ENCODE measurements at places on chromosomes 11 and 22.

DNA sequence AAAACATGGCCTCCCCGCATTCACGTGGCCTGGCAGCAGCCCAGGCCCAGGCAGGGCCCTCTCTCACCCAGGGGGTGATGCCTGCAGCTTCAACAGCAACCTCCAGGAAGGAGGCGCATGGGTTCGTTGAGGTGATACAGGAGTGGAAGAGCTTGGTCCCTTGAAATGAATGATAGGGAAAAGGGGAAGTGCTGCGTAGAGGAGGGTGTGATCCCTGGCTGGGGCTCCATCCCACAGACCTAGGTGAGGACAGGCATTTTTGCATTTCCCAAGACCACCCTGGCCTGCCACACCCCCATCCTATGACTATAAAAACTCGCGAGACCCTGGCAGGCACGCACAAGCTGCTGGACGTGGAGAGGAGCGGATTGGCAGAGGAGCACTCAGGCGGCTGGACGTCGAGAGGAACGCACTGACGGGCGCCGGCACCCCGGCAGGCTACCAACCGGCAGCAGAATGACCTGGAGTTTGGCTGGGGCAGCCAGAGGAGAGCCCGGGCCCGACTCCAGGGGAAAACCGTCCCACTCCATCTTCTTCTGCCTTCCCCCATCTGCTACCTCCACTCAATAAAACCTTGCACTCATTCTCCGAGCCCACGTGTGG, 32.6 kb downstream of the RTN4R start:
- no peak for DNase-seq

DNA sequence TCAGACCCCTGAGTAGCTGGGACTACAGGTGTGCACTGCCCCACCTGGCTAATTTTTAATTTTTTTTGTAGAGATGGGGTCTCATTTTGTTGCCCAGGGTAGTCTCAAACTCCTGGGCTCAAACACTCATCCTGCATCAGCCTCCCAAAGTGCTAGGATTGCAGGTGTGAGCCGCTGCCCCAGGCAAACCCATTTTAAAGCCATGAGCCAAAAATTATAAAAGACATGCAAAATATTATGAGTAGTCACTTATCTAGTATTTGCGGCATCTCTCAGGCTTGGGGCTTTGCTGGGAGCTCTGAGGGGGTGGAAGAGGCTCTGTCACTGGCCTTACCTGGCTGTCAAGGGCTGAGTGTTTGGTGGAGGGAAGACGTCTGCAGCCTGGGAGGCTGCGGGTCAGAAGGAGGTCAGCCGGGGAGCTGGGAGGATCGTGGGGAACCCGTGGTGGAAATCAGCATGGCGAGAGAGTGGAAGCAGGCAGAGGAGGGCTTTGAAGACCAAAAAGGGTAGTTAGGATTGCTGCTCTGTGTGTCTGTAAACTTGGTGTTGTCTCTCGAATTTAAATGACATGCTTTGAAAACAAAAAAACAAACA, 69.1 kb upstream of the PARVG start:
- no peak for DNase-seq

GRCh38 chr11:121012091-121012490, 11.8 kb upstream of the TBCEL start:
- DNase-seq: no peak

DNA sequence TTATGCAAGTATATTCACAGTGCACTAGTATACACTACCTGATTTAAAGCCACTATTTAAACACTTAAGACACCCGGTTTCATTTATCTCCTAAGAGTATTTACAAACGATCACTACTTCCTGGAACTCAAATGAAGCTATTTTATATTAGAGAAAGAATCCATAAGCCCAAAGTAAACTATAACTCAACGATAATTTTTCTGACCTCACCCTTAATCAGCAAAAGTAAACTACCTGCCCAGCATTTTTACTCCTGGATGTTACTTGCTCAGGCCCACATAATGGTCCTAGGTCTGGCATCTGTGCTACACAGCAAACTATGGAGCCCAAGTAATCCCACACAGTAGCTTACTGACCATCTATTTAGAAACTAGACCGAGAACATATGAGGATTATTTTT, 33.4 kb downstream of the TSG101 start:
- no peak for DNase-seq

DNA sequence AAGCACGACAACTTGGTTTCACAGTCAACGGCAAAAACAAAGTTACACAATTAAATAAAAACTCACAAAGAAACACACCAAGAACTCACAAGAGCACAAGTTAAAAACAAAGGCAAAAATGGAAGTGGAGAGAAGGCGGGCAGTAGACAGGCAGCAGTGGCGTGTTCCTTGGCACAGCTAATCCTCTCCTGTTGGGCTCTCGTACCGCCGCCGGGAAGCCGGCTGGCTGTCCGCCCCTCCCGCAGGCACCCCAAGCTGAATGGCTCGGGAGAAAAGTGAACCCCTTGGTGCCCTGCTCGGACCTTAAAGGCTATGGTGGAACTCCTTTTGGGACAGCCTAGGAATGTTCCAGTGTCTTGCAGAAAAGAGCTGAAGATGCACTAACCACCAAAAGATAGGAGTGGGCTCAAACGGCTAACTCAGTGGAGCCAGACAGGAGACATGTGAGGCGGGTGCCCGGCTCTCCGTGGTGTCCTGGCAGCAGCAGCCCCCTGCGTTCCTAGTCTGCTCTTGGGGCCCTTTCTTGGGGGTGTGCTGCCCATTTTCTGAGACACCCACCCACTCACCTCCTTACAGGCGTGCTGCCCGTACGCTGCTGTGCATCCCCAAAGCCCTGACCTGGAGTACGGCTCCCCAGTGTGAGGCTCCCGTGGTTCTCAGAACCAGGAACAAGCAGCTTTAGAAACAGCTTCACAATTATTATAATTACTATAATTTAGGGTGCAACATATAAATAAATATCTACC, 86.1 kb upstream of the BID start:
- no peak for DNase-seq

- no peak for DNase-seq
Measured at GRCh38 chr11:72951888-72952287, 137.7 kb downstream of the ATG16L2 start.

- no peak for DNase-seq
Measured at GRCh38 chr11:103210543-103210942, 101.3 kb downstream of the DYNC2H1 start.

GRCh38 chr22:48900626-48901025, 927.0 kb downstream of the BRD1 start:
- DNase-seq: no peak

DNA sequence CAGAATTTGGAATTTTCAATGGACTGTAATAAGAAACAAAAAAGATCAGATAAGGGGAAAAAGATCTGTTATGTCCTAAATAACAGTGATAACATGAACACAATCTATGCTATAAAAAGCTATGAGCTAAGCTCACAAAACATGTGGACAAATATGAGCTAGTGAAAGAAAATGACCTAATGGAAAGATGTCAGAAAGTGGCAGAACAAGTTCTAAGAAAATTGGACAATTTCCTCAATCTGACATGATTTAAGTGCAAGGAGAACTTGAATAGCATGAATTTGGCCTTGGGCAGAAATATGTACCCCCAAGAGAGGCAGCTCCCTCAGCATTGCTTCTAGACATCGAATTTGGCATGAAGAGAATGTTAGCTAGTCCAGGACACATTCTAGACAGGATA, 212.0 kb upstream of the PGR start:
- no peak for DNase-seq

- no peak for DNase-seq
Measured at GRCh38 chr11:32704775-32705174, 89.7 kb downstream of the CCDC73 start.

DNA sequence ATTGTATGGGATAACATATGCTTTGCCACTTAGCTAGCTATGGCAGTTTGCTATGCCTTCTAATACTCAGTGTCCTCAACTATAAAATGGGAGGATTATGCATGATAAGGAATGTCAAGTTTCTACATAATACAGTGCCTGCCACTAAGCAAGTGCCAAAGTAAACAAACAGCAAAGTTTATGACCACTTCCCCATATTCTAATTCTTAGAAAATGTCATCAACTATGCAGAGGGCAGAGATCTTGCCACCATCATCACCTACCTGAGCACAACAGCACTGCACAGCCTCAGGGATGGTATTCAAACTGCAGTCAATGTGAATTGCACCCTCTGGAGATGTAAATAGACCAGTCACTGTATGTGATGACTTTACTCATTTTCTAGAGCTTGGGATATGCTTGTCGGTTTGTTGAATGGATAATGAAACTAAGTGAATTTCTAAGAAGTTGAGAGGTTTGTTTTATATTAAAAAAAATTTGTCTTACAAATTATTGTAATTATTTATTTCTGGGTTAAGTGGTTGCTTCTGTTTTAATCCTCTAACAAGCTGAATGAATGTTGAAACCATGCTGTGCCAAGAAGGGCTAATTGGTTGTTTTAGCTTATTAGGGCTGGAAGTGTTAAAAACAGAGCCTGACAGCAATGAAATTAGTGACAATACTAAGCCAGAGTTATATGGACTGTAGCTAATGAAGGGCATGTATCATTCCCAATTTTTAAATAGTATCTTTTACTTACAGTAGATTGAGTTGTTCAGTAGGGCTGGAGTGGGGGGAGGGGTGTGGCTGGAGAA, 398.4 kb downstream of the CNTN5 start:
- DNase-seq: no peak

GRCh38 chr11:74948546-74948897, 369 bp downstream of the XRRA1 start:
- DNase-seq: no peak

DNA sequence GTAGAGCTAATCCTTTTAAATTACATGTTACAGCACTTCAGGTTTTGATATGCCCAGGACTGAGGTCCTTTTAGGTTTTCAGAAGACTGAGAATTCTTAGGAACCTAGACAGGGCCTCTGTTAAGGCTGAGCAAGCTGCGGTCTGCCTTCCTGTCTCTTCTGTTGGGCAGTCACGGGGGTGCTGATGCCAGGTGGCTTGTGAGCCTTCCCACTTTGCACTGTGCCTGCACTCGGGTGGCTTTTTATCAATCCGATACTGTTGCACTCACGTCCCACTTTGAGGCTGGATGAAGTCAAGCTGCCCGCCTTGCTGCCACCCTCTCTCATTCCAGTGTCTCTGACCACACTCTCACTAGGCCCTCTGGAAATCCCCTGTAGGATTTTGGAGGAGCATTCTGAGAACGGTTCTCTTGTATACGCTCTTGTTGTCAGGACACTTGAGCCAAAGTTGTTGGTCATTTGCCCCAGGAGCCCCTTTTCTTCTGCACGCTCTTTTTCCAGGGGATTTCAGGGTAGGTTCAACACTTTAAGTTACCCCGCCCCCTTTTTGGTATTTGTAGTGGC, 141.8 kb downstream of the TEAD1 start:
- no peak for DNase-seq

DNA sequence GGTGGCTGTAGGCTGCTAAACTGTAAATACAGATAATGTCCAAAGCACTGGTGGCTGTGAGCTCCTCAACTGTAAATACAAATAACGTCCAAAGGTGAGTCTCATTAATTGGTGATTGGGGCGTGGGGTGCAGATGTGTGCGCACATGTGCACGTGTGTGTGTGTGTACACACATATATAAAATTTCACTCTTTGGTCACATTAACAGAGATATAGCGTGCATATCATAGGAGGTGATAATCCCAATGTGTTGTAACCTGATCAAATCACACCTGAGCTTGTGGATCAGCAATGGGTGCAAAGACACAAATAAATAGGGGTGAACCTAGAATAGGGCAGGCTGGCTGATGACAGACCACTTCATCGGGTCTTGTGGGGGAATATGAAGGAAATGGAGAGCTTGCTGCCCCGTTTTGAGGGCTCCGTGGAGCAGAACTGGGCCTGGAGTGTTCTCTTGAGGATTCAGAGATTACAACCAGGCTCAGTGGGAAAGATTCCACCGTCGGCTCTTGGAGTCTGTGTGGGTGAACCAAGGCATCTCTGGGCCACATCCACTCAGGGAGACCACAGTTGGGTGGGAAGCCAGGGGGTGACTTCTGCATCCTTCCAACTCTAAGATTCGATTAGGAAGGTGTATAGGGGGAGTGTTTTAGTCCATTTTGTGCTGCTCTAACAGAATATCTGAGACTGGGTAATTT, 24.9 kb upstream of the OSBPL5 start:
- no peak for DNase-seq

- DNase-seq: no peak
Measured at GRCh38 chr11:112498701-112499100, 238.0 kb upstream of the PLET1 start.

GRCh38 chr11:94557992-94558391, 9.2 kb upstream of the PIWIL4 start:
- no peak for DNase-seq

GRCh38 chr11:115676206-115676605, 172.0 kb upstream of the CADM1 start:
- DNase-seq: no peak

DNA sequence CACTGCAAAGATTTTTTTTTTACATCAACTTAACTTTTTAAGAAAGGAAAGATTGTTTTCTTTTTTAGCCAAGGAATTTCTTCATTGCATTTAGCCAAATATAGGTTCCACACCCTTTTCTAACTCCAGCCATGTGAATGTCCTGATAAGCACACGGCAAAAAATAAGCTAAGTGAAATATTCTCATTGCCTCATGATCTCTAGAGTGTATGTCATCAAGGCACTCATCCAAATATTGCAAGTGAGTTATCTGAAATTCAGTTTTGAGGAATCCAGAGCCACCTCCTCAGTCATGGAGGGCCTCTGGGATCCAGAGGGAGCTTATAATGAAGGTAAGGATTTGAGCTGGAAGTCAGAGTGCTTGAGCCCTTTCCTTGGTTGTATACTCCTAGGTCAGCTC, 80.0 kb downstream of the BLID start:
- no peak for DNase-seq

GRCh38 chr11:98600786-98601773, 419.7 kb upstream of the CNTN5 start:
- peak; percentile 28 for DNase-seq

DNA sequence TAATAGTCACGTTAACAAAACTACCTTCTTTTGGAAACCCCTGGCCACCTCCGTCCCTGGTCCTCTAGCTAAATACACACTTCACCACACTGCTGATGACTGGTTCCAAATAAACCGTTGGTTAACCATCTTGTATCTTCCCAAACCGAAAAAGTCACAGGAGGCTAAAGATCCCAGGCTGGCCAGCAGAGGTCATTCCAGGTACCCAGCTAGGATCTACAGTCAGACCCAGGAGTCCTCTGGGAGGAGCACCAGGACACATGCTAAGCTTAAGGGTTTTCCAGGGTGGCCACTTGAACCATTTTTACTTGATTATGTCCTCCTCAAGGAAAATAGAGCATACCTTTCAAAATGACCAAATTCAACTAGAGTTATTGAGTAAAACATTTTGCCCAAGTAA, 103.2 kb downstream of the ETS1 start:
- no peak for DNase-seq

GRCh38 chr11:106656646-106657045, 361.6 kb downstream of the GUCY1A2 start:
- no peak for DNase-seq

- no peak for DNase-seq
Measured at GRCh38 chr11:111427471-111427912, 48.4 kb upstream of the POU2AF1 start.

DNA sequence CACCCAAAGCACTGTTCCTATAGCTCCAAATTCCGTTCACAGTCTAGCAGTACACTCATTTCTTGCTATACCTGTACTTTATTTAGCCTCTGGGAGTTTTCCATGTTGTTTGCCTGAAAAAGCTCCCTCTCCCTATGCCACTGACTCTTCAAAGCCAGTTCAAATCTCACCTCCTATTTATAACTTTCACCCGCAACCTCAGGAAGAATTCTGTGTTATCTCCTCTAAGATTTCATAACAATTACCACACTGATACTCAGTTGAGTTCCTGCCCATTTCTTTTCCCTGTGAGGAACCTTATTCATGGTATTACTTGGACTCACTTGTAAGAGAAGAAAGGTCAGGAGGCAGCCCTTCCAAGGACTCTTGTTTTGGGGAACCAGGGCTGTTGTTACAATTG, 25.2 kb downstream of the GDPD4 start:
- no peak for DNase-seq

Measured in bone marrow (tissue), 2 donors.